AG09309 (cell line): ENCODE measurements at places on chromosomes 12 and 14.
A peak's percentile ranks its signal among the peaks of the same experiment; 100 is the strongest.

DNA sequence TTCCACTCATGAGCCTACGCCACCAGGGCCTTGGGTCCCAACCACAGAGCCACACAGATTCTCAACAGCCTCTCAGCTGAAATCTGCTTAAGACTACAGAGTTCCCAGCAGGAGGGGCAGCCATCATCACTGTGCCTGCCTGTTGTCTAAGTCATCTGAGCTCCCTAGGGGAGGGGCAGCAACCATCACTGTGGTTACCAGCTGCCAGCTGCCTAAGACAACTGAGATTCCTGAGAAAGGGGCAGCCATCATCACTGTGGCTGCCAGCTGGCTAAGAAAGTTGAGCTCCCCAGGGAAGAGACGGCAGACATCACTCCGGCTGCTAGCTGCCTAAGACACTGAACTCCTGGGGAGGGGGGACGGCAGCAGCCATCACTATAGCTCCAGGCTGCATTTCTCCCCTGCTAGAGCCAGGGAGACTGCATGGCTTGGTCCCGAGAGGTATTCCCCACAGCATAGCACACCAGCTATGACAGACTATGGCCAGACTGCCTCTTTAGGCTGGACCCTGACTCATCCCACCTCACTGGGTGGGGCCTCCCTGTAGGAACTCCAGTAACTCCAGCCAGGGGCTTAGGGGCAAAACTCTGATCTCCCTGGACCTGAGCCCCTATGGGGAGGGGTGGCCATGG is 37.2 kb upstream of the C14orf132 start:
- no peak for DNase-seq

GRCh38 chr14:35331605-35332516 is 39.7 kb downstream of the PSMA6 start:
- DNase-seq: no peak

DNA sequence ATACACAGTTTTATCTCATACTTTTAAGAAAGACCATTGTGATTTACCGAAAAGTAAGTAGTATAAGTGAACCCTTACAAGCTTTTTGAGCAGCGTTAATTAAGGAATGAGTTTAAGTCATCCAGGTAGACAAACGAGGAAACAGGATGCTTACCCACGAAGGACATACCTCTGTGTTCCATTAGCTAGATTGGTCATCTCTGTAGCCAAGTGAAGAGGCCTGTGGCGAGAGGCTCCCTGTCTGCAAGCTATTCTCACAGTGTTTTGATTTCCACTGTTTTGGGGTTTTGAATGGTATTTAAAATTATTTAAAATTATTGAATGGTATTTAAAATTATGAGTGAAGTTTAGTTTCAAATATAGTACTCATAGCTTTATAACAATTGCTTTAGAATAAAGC is 342.1 kb upstream of the RGS6 start:
- DNase-seq: no peak

- no peak for DNase-seq
These were observed 29.1 kb upstream of the HELB start for GRCh38 chr12:66273147-66273546.

DNA sequence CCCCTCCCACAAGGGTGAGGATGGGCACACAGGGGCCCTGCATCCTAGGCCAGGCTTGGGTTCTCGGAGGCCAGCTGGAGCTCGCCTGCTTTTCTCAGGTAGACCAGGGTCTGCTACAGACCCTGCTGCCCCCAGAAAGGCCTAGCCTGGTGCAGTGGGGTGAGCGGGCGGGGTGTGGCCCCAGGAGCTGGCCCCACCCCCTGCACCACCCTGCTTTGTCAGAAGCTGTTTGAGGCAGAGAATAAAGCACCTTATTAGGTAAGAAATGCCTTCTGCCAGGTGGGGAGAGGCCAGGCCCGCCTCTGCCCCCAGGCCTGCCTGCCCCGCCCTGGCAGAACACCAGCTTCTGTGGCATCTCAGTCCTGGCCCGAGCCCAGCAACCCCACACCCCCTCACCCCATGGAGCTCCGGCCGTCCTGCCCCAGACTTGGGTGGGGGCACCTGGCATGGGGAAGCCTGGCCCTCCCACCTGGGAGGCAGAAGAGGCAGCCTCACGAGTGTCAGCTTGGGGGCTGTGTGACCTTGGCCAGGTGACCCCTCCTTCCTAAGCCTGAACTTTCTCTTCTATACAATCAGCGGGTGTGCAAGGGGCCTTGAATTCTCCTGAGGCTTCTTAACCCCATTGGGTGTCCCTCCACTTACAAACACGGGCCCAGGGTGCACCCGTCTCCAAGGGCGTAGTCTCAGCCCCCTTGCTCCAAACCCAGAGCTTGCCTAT is 43.2 kb downstream of the KRT80 start:
- DNase-seq: no peak

DNA sequence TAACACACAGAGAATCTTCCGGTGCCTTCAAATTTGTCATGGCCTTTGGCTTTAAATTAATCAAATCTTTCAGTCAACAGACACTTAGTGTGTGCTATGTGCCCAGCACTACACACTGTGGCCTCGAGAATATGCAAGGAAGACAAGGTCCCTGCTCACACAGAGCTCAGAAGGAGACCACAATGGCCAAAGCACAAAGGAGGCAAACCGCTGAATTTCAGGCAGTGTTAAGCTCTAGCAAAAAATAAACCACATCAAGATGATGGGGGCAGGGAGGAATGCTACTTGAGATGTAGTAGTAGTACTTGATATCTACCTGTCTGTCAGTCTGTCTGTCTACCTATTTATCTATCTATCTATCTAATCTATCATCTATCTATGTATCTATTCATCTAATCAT is 227.9 kb downstream of the TMEM132D start:
- no peak for DNase-seq

- DNase-seq: peak; percentile 20
These were observed 21.5 kb upstream of the PTPRQ start for GRCh38 chr12:80422550-80422949.

DNA sequence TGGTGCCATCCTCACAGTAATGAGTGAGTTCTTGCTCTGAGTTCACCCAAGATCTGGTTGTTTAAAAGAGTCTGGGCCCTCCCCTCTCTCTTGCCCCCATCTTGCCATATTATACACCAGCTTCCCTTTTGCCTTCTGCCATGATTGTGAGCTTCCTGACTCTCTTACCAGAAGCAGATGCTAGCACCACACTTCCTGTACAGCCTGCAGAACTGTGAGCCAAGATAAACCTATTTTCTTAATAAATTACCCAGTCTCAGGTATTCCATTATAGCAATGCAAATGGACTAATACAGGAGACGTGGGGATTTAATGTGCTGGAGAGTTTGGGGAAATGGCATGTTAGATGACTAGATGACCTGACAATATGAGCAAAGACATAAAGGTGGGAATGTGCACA is 12.8 kb downstream of the SLC4A8 start:
- no peak for DNase-seq

DNA sequence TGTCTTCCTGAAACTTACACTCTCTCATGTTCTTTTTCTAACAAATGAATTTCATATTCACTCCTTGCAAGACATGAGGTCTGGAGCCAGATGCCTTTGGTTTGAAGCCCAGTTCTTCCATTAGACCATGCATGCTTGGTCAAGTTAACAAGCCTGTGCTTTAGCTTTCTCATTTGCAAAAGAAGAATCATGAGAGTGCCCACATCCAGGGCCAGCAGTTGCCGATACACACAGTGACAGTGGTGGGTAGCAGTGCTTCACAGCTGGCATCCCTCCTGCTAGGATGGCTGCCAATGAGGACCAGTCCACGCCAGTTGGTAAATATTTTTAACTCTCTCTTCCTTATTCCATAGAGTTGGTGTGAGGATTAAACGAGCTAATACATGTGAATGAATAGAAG is 163.1 kb downstream of the PHLDA1 start:
- no peak for DNase-seq

DNA sequence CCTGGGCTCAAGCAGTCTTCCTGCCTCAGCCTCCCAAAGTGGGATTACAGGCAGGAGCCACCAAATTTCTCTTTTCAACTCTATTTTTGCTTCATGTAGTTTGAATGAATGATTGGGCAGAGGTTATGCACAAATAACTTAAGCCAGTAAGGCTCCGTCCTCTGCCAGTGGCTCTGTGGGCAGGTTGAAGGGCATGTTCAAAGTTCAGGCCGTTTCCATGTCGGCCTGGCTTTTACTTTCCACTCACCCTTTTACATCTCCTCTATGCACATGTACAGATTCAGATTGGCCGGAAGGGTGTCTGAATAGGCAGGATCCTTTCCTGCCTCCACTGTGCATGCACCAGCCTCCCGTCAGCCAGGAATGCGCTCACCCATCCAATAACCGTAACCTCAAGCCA is 132.3 kb downstream of the EML1 start:
- DNase-seq: no peak

GRCh38 chr12:9148926-9149325 is 33.2 kb upstream of the A2M start:
- DNase-seq: no peak

DNA sequence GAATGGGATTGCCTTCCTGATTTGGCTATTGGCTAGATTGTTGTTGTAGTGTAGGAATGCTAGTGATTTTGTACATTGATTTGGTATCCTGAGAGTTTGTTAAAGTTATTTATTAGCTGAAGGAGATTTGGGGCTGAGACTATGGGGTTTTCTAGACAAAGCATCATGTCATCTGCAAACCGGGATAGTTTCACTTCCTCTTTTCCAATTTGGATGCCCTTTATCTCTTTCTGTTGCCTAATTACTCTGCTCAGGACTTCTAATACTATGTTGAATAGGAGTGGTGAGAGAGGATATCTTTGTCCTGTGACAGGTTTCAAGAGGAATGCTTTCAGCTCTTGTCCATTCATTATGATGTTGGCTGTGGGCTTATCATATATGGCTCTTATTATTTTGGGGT is 265.7 kb upstream of the MGAT4C start:
- DNase-seq: no peak

DNA sequence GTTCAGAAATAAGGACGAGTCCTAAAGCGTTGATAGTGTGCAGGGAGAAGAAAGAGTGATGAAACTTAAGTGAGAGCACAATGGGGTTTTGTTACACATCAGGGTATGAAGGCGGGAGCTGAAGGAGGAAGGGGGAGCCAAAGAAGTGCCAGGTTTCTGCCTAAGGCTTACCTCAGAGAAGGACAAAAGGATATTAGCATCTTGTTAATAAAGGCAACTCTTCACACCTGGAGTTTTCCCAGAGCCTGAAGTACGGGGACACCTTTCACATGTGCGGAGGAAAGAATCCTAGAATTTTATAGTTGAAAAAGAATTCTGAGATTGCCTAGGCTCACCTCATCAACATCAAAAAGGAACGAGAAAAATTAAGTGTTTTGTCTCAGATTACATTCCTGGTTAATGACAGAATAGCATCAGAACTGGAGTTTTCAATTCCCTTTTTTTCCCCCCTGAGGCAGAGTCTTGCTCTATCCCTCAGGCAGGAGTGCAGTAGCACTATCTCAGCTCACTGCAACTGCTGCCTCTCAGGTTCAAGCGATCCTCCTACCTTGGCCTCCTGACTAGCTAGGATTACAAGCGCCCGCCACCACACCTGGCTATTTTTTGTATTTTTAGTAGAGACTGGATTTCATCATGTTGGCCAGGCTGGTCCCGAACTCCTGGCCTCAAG is 2.2 kb upstream of the SAV1 start:
- DNase-seq: no peak

DNA sequence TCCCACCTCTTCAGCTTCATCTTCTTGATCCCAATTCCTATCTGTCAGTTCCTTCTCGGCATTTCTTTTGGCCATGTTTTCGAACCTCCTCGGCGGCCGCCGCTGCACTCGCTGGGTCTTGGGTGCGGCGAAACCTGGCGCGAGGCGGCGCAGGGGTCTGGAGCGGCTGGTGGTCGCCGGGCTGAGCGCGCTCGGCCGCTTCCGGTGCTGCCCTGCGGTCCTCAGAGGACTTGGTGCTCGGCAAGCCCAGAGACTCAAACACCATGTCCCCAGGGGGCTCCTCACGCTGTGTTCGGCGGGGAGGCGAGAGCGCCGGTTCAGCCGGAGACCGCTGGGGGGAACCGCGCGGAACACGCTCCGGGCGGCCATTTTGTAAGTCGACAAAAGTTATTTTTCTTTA is 51.8 kb downstream of the PPP1R36 start:
- DNase-seq: no peak

- DNase-seq: no peak
These were observed 1.9 kb downstream of the APEX1 start for GRCh38 chr14:20456971-20457370.

GRCh38 chr12:67433385-67434175 is 164.4 kb downstream of the CAND1 start:
- DNase-seq: no peak
